ENCODE measurements at places on chromosomes 5 and 9. TPM values are rescaled to one million over a fixed set of nuclear protein-coding genes. Genes with fewer than 3 reads are reported as not detected.

ACTL7A gene
- not detected for total RNA-seq

SPATA31A3 gene
- total RNA-seq, result not detected

NDUFA8 gene
- 69.1 TPM for total RNA-seq

HRH2 gene
- total RNA-seq, result 0.32 TPM

SERF1B gene
- 28.3 TPM for total RNA-seq

STOML2 gene
- 96.3 TPM for total RNA-seq

SLC6A3 gene
- total RNA-seq, result not detected

PCDHGB4 gene
- total RNA-seq, result 1.2 TPM

PDE8B gene
- 0.52 TPM for total RNA-seq

SLC27A6 gene
- 0.41 TPM for total RNA-seq

SEC16A gene
- total RNA-seq, result 69.3 TPM

DRD1 gene
- not detected for total RNA-seq

ANKRD55 gene
- not detected for total RNA-seq

PCDHGA2 gene
- 0.41 TPM for total RNA-seq

ERAP2 gene
- 19.5 TPM for total RNA-seq

PCDHA2 gene
- total RNA-seq, result 0.32 TPM

LCNL1 gene
- total RNA-seq, result not detected

NSD1 gene
- total RNA-seq, result 103 TPM

ZFP2 gene
- total RNA-seq, result 3.2 TPM

TAF11L5 gene
- total RNA-seq, result not detected

Measured in mucosa of descending colon (tissue), 3 donors.